ENCODE measurements at places on chromosomes 3 and 15. TPM values are rescaled to one million over a fixed set of nuclear protein-coding genes. Genes with fewer than 3 reads are reported as not detected.

- no peak for DNase-seq
Observed at GRCh38 chr3:12655701-12656100, 8.2 kb downstream of the RAF1 start.

DNA sequence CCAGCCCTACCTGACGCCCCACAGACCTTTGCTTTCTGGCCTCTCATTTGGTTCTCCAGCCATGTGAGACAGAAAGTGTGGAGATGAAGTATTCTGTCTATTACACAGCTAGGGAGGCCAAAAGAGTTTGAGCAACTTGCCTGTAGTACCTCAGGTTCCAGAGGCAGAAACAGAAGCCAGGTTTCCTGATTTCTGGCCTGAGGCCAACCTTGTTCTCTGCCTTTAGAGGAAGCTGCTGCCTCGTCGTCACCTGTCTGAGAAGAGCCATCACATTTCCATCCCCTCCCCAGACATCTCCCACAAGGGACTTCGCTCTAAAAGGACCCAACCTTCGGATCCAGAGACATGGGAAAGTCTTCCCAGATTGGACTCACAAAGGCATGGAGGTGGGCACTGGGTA lies 3.8 kb downstream of the IL17RE start:
- DNase-seq: no peak

- no peak for DNase-seq
Observed at GRCh38 chr15:35956056-35956455, 410.1 kb upstream of the DPH6 start.

DNA sequence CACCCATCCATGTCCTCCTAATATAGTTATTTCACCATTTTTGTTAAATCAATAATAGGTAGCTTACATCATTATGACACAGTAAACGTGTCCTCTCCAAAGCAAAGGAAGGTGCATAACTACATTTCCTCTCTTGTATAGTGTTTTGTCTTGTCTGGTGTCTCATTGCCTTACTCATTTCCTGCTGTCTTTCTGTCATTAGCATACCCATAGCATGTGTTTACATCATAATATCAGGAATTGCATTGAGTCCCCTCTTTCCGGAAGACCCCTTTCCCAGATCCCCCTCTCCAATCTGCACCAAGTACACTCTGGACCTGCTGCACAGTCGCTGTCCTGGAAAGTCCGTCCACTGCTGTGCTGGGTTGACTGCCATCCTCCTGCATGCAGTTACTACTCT lies 47.9 kb downstream of the SOX14 start:
- DNase-seq: no peak

GRCh38 chr3:124826703-124827102 lies 60.5 kb downstream of the ITGB5 start:
- DNase-seq: no peak

GRCh38 chr15:92000709-92001108 lies 147.2 kb downstream of the SLCO3A1 start:
- no peak for DNase-seq

DNA sequence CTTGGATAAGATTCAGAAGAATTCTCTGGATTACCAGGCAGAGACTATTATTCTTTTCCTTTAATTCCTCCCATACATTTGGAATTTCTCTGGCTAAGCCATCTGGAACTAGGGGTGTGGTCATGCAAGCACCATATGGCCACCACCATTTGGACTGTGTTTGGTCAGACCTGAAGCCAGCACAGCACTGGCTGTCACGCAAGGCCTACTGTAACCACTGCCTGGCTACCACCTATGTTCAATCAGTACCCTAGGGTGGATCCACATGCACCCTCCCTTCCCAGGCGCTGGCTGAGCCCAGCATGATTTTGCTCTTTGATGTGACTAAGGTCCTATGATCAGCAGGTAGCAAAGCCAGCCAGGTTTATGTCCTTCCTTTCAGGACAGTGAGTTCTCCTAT lies 287.8 kb upstream of the GOLIM4 start:
- DNase-seq: no peak

GRCh38 chr3:195571361-195571760 lies 12.4 kb downstream of the APOD start:
- no peak for DNase-seq

DNA sequence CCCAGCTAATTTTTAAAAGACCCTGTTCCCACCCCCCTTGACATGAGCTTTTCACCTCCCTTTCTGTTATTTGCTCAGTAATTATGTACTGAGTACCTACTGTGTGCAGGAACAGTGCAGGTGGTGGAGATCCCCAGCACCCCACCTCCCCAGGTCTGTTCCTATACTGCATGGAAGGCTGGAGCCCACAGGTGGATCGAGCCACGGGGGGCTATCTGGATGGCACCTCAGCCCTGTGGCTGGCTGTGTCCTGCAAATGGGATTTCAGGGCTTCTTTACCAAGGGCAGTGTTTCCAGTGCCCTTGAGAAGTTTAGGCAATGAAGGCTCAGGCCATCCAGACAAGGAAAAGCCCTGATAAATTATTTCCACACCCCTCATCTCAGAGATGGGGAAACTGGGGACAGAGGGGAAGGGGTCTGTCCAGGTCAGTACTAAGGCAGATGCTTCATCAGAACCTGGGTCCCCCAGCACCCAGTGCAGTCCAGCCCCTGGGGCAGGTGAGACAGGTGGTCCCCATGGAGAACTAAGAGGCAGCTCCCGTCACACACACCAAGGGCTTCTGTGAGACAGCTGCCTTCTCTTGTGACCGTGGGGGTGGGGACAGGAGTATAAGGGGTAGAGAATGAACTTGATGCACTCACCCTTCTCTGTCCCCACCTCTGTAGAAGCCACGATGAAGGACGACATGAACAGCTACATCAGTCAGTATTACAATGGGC lies 109.6 kb downstream of the ETFA start:
- DNase-seq: no peak

DNA sequence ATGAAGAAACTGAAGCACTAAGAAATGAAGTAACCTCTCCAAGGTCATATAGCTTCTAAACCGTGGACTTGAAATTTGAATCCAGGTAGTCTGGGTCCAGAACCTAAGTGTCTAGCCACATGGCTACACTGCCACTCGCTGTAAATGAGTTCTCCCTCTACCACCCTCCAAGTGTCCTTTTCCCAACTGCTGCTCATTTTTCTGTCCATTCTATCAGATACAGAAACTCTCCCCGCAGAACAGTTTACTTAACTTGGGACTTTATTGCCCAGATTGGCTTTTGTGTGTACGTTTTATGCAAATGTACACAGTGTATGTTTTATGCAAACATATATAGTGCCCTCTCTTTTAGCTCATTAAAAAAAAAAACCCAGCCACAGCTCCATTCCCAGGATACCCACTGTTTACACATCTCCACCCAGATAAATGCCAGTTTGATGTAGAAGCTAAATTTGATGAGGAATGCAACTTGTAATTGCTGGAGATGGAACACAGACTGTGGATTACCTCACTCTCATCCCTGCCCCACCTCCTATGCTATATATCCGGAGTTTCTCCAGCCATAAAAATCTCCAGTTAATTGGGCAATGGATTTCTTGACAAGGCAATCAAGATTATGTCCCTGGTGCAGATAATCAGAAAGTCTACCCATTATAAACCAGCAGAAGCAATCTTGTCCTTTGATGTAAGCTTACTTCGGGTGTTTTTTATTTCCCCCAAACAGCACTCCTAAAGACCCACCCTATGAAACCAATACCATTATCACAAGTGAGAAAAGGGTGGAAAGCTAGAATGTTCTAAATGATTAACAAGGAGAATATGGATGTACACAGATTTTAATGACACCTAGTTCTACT lies 42.0 kb downstream of the THBS1 start:
- DNase-seq: no peak

DNA sequence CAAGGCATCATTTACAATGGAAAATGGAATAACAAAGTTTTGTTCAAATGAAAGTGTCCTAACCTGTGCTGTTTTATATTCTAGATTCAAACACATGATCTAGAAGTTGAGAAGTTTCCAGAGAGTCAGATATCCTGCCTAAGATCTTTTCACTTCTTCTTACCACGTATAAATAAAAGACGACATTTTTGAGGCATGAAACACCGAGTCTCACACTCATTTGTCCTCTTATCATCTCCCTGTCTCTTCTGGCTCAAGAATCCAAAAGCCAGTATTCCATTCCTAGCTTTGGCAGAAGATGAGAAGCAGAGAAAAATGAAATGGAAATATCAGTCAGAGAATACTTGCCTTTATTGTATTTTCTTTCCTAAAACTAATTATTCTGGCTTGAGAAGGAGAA lies 738.6 kb upstream of the NR2F2 start:
- no peak for DNase-seq

DNA sequence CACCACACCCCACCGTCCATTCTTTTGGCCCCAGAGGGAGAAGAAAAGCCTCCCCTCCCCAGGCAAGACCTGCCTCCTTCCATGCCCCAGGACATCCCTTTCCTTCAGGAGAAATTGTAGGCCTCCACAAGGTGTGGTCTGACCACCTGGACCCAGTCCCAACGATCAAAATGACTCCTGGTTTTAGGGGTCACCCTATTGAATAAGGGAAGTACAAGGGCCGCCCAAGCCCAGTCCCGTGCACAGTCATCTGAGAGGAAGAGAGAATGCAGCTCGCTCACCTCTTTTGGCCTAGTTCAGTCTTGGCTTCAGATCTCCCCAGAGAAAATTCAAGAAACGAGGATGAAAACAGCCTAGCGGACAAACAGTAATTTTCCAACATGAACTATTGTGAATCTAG lies 249.1 kb downstream of the UACA start:
- peak; percentile 37 for DNase-seq

- DNase-seq: no peak
Observed at GRCh38 chr15:92336419-92336987, 57.2 kb upstream of the ST8SIA2 start.

DNA sequence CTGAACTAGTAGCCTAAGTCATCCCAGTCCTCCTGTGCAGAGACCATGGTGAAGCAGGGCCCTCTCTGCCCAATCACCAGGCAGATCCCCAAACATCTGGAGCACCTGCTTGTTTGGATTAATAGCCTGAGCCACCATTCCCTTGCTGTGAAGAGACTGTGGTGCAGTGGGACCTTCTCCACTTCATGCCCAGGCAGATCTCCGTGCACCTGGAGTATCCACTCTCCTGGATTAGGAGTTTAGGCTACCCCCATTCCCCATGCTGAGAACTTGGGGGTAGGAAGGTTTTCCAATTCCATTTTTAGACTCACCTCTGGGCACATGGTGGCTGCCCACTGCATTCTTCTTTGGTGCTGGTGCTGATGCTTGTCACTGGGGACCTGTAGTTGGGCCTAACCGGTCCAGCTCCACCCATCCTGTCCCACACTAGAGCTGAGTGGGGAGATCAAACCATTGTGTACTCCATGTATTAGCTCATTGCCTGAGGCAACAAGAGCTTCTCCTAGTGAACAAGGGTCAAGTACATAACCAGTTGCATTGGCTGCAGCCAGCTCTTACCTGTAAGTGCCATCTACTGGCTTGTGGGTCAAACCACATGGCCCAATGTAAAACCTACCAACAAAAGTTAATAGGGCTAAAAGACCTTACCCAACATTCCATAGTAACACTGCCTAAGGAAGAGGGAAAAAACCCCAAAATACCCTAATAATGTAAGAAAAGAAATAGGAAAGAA lies 382.5 kb upstream of the CBLB start:
- no peak for DNase-seq

DNA sequence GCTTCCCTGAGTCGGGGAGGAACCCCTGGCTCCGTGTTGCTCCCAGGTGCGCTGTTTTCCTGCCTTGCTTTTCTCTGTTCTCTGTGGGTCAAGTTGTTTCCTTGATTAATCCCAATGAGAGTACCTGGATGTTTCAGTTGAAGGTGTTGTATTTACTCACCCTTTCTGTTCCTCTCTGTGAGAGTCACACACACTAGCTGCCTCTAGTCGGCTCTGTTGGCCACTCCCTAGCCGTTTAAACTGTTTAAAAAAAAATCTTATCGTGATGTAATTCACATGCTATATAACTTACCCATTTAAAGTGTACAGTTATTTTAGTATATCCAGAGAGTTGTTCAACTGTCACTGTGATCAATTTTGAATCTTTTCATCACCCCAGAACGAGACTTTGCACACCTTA lies 74.0 kb downstream of the AKAP13 start:
- DNase-seq: no peak

GRCh38 chr15:92091155-92091734 lies 237.7 kb downstream of the SLCO3A1 start:
- DNase-seq: no peak

Gene SAMD7
- total RNA-seq: not detected

Gene SKOR1
- total RNA-seq: not detected

Gene PLA2G4E
- total RNA-seq: 0.05 TPM

Gene FMN1
- total RNA-seq: 3.3 TPM

Gene SLC6A11
- not detected for total RNA-seq

Gene CFAP20DC
- 0.22 TPM for total RNA-seq

Gene ZNF770
- total RNA-seq: 45.3 TPM
